ENCODE measurements at places on chromosomes 11 and 22.
A peak's percentile ranks its signal among the peaks of the same experiment; 100 is the strongest.

DNA sequence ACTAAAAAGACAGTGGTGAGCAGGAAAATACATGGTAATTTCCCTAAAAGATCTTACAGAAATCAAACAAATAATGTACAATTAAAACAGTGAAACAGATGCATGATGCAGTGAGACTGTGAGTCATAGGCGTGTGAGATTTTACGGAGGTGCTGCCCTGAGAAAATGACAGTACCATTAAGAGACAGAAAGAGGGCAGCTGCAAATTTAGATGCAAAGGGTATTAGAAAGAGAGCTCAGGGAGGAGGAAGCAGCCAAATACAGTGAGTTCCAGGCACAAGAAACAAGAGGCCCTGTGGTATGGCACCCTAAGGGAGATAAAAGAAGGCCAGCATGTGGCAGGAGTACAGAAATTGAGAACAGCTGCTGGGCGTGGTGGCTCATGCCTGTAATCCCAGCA is 88.5 kb upstream of the FIBIN start:
- no peak for DNase-seq

DNA sequence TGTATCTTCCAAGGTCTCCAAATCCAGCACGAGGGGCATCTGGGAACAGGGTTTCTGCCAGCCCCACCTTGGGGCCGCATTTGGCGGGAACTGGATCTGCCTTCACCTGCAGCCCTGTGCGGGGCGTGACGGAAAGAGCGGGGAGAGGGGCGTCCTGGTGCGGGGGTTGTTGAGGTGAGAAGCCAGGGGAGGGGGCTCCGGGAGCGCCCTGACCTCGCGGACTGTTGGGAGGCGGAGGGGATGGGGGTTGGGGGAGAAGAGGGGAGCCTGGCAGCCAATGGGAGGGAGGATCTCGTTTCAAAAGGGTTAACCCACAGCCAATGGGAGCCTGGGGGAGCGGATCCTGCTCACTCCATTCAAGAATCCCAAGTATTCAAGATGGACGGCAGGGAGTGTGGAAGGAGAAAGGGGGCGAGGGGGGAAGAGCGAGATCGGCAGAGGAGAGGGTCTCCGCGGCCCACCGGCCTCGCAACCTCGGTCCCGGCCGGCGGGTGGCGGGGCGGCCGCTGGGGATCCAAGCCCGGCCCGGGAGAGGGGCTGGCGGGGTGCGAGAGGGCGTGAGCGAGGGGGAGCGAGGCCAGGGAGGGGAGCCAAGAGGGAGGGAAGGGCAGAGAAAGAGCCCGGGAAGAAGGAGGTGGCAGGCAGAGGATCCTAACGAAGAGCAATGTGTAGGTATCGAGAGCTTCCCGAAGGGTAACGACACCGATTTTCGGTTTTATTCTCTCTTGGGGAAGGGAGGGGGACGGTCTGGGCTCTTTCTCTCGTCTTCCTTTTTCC is 11.5 kb downstream of the YPEL4 start:
- no peak for DNase-seq

GRCh38 chr22:17412232-17412631 is 43.0 kb downstream of the CECR2 start:
- DNase-seq: no peak

DNA sequence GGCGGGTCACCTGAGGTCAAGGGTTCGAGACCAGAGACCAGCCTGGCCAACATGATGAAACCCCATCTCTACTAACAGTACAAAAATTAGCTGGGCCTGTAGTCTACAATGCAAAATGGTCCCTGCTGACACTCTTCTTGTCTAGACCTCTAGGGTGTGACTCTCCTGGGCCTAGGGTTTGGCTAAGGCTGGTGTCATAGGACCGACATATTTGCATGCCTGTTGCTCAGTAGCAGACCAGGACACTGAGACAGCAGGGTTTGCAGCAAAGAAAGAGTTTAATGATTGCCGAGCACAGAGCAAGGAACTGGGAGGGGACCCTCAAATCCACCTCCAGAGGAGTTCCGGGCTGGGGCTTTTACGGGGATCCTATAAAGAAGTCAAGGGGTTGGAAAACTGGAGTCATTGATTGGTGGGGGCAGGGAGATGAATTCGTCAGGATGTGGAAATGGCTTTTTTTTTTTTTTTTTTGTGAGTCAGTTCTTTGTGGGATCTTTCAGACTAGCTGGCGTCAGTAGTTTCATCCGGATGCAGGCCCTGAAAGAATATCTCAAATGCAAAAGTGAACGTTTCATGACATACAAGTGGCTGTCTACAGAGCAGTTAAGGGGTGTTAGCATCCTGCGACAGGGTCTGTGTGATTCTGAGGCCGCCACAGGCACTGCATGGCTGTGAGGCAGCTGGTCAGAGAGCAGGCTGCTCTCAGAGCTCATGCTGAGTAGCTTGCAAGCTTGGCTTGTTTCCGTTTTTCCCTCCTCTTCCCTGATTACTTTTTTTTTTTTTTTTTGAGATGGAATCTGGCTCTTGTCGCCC is 27.2 kb upstream of the A4GALT start:
- DNase-seq: no peak

GRCh38 chr11:42727879-42728278 is 583.9 kb upstream of the API5 start:
- DNase-seq: no peak

- DNase-seq: no peak
Observed at GRCh38 chr11:114008331-114008730, 33.4 kb downstream of the HTR3A start.

GRCh38 chr22:23380911-23381310 is 199.2 kb downstream of the IGLL1 start:
- no peak for DNase-seq

GRCh38 chr11:78587446-78587845 is 12.8 kb upstream of the NARS2 start:
- no peak for DNase-seq

- DNase-seq: no peak
Observed at GRCh38 chr22:35735542-35735941, 17.9 kb downstream of the APOL5 start.

DNA sequence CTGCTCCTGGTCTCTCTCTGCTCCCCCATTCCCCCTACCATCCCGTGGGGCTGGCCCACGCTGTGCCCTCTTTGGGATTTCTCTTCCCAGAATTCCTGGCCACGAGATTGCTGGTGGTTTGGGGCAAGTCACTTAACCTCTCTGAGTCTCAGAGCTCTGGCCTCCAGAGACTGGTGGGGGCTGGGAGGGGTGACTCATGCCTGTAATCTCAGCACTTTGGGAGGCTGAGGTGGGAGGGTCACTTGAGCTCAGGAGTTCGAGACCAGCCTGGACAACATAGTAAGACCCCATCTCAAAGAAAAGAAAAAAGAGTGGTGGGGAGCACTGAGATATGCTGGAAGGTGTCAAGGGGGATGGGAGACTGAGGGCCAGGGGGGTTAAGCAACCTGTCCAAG is 18.3 kb downstream of the OTUB1 start:
- no peak for DNase-seq

DNA sequence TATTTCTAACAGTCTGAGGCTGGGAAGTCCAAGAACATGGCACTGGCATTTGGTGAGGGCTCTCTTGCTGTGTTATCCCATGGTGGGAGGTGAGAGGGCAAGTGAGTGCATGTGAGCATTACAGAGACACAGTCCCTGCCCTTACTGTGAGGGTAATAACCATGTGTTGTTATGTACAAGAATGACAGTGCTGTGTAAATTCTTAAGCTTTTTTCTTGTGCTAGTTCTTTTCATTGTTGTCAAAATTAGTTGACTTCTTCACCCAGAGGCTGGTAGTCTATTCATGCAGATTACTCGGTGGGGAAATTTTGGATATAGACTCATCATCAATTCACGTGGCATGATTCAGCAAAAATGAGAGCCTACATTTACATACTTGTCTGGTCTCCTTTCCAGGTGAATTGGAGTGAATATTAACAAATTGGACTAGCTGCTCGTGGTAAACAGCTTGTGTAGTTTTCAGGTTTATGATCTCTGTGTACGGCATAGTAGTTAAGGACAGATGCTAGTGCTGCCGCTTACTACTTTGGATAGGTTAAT is 49.3 kb downstream of the ATXN10 start:
- no peak for DNase-seq

GRCh38 chr11:2436521-2437031 is 7.7 kb downstream of the TRPM5 start:
- DNase-seq: no peak

GRCh38 chr11:109783014-109783413 is 310.2 kb upstream of the ZC3H12C start:
- DNase-seq: no peak

- peak; percentile 54 for DNase-seq
Observed at GRCh38 chr11:125404811-125405790, 91.0 kb downstream of the FEZ1 start.

DNA sequence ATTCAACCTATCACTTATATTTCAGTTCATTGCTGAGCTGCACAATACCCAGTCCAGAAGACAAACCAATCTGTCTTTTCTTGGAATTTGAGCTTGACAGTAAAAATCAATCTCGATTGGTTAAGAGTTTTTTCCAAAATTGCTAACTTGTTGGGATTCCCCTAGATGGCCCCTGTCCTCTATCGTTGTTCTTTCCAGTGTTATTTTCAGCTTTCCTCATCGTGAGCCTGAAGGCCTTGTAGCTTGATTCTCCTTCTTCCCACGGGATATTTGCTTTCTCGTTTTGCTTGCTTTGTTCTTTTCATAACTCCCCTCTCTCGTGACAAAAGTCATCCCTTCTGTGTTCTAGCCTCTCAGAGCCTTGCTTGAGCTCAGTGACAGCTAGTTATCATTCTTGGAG is 3.1 kb downstream of the OR8B8 start:
- no peak for DNase-seq

DNA sequence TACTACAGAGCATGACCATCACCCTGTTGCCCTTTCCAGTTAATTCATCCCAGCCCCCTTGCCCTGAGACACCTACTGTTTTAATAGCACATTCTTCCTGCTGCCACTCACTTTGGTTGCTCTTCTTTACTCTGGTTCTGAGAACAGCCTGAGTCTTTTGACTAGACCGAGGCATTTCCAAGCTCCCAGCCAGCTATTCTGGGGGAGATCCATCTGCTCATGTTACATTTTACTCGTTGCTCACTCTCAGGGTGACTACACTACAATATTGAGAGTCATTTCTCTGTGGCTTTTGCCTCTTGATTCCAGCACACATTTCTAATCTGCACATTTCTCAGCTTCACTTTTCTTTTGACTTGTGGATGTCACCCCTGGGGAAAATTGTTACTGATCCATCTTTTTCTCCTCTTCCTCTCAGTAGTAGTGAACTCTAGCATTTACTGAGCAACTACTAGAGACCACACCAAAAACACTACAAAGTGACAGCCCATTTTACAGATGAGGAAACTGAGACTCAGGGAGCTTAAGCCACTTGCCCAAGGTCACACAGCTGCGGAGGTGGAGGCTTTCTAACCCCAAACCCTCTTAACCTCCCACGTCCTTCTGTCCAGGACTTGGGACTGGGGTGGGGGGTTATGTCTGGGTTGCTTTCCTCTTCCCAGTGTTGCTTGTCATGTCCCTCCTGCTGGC is 117.8 kb downstream of the C11orf91 start:
- DNase-seq: no peak

- DNase-seq: no peak
Observed at GRCh38 chr22:39476664-39477063, 19.9 kb downstream of the MGAT3 start.

- DNase-seq: no peak
Observed at GRCh38 chr22:19808873-19809478, 45.7 kb downstream of the GNB1L start.

GRCh38 chr11:130379276-130379675 is 49.1 kb downstream of the ADAMTS8 start:
- DNase-seq: no peak

DNA sequence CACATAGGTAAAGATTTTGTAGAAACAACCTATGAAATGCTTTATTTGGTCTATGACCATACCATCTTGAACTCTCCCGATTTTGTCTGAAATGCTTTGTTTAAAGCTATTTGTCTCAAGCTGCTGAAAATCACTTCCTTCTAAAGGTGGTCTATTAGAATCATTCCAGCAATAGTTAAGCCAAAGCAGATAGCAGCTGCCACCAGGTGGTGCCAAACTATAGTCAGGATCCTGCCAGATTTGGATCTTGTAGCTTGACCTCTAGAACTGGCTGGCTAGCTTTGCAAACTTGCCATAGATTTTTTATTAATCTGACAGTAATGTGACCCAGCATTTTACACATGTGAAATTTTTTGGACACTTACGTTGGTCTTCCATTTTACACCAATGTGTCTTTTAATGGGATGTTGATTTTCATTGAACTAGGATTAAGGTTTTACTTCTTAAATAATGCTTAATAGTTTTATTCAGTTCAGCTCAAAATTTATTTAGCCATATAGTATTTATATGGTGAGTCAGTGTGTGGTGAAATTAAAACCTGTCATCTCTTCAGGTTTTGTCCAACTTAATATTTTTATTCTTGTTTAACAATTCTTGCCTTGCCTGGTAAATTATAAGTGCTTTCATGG is 19.7 kb downstream of the CTR9 start:
- DNase-seq: no peak

DNA sequence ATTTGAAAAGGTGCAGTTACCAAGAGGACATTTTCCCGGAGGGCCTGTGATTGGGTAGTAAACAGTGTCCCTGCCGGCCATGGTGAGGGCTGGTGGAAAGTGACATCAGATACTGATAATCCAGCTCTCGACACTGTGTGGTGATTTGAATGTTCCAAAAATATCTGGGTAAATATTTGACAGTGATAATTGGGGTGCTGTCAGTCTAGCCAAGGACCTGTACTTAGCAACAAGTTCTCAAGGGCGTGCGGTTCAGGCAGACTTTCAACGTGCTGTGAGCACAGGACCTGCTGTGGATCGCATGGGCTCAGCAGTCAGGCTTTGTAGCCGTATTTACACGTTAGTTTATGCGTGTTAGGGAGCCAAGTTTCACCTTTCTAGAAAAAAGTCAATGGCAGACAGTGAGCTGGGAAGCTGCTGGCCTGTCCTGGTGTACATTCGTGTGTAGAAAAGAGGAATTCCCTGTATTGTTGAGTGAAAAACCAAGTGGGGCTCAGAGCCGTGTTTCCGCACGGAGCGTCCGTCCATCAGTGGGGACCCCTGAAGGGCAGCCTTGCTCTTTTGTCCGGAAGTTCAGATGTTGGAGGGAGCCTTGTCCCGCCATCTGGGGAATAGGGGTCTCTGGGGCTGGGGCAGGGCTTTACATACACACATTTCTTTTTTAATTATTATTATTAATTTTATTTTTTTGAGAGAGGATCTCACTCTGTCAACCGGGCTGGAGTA is 11.3 kb downstream of the TRMU start:
- no peak for DNase-seq
